ENCODE measurements at places on chromosomes 7 and 10.
A peak's percentile ranks its signal among the peaks of the same experiment; 100 is the strongest.

- DNase-seq: no peak
Measured at GRCh38 chr7:8134089-8134733, 127.8 kb downstream of the ICA1 start.

DNA sequence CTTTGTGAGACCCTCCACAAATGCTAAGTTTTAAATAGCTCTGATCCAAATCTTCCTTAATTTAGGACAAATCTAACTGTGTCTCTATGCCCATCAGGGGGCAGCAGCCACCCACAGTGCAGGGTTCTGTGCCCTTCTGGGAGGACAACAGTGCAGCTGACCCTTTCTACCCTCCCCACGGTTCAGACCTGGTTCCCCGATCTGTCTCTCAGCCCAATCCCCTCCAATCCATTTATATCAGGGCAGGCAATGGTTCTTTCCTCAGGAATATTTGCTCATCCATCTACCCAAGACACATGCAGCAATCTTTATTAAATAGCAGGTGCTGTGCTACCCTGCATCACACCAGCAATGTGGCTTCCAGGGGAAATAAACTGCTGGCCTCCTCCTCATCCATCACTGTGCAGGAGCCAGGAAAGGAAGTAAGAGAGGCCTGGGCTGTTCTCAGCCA lies 4.0 kb upstream of the RBM28 start:
- DNase-seq: peak; percentile 35

DNA sequence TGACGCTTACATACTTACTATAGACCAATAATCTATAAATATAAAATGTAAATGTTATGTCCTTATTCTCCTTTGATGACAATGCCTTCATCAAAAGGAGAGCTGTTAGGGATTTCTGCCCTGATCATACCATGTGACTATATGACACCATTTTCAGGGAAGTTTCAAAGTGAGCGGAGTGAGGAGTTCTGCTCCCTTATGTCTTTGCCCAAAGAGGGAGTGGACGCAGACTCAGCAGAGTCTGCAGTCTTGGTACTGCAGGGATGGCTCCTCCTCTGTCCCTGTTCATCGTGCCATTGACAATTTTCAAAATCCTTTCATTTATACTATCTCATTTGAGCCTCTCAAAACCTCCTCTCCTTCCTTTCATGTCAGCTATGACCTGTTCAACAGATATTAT lies 27.9 kb downstream of the HYAL4 start:
- DNase-seq: no peak

- no peak for DNase-seq
Measured at GRCh38 chr10:3074145-3074665, 6.9 kb downstream of the PFKP start.

DNA sequence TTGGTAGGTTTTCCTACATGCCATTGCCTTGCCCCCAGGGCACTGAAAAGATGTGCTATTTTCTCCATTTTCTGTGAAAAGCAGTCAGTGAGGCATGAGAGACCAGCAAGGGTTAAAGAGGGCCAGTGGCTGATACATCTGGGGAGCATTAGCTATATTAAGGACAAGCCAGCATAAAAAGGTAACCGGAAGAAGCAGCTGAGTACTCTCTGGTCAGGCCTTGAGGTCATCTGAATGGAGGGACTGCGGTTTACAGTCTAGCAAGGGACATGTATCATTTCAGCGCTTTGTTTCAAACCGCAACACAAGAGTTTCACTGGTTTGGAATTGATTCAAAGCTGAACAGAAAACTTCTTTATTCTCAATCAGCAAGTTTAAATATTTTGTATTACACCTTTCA lies 120.4 kb downstream of the EPDR1 start:
- DNase-seq: no peak

GRCh38 chr10:72910705-72911104 lies 17.2 kb downstream of the OIT3 start:
- DNase-seq: no peak

- no peak for DNase-seq
Measured at GRCh38 chr7:1174881-1175596, 15.0 kb upstream of the ZFAND2A start.

DNA sequence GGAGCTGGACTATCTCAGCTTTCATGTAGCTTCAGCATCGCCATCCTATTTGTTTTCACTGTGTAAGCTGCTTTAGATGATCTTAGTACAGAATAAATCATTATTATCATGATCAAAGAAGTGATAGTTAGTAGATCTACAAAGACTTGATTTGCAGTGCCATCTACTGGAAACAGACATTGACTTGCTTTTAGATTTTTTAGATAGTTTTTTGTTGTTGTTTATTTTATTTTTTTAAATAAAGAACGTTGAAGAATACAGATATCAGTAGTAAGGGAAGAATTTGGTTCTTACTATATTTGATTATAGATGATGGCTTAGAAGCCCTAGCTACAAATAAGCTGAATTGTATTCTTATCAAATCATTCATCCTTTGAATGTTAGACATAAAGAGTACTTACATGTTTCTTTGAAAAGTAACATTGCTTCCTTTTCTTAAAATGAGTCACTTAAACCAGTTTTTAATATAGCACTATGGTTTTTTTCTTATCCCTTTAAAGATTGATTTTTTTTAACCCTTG lies 6.3 kb upstream of the SFMBT2 start:
- peak; percentile 55 for DNase-seq

- DNase-seq: peak; percentile 98
Measured at GRCh38 chr10:97292097-97292861, at the start of gene ARHGAP19. Gene ARHGAP19 (minus strand): TSS chr10:97292637. CDS start chr10:97292627, 10 bp downstream.

All from CD14-positive monocyte (primary cell).